Activated CD8-positive, alpha-beta T cell treated with anti-CD3 and anti-CD28 coated beads, Interleukin-2, amount 10 ng/mL, durations not matched to agents 7 days and 5 days (primary cell): ENCODE measurements at places on chromosomes 1 and 21.

GRCh38 chr1:109354929-109355328 lies 42.8 kb downstream of the SORT1 start:
- DNase-seq = no peak

- no peak for DNase-seq
Measured at GRCh38 chr1:187257476-187257875, 428.7 kb downstream of the PLA2G4A start.

- peak; percentile 55 for DNase-seq
Measured at GRCh38 chr21:33434770-33435360, 31.7 kb downstream of the IFNGR2 start.

DNA sequence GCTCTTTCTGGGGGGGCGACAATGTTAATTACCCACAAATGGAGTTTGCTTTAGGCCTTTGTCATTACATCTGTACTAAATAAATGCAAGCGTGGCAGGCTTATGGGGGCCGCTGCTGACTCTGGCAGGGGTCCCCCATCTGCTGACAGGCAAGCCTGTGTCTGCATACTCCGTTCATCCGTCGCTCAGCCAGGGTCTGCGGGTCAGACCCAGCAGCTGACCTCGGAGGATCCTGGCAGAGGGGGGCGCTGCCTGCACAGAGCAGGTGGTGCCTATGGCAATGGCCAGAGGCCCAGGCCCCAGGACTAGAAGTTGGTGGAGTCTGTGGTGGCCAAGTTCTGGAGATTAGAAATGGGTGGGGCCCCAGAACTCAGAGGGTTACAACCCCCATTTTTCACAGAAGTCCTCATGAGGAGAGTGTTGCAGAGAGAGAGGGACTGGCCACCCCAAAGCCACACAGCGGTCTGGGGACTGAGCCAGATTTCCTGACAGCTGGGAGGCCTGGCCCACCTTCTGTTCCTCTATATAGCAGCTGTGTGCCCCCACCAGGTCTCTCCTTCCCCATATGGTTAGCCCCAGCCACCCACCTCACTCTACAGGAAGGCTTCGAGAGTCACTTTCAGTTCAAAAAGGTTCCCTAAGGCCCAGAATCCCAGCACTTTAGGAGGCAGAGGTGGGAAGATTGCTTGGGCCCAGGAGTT lies 31.0 kb downstream of the TTC39A start:
- DNase-seq = no peak

- no peak for DNase-seq
Measured at GRCh38 chr21:16376673-16377072, 646.9 kb downstream of the USP25 start.

DNA sequence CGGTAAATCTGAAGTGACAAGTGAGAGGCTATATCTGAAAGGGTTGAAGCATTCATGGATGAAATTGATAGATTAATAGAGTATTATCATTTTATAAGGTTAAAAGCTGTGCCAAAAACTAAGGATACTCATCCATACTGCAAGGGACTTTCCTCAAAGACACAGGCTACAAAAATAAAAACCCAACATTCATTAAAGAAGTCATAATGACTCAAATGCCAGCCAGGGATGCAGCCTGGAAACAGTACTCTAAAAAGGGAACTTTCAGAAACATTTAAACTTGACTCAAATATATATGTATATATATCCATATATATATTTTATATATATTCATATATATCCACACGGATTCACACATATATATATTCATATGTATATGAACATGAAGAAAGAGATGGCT lies 1.1 kb upstream of the TIAM1 start:
- no peak for DNase-seq

DNA sequence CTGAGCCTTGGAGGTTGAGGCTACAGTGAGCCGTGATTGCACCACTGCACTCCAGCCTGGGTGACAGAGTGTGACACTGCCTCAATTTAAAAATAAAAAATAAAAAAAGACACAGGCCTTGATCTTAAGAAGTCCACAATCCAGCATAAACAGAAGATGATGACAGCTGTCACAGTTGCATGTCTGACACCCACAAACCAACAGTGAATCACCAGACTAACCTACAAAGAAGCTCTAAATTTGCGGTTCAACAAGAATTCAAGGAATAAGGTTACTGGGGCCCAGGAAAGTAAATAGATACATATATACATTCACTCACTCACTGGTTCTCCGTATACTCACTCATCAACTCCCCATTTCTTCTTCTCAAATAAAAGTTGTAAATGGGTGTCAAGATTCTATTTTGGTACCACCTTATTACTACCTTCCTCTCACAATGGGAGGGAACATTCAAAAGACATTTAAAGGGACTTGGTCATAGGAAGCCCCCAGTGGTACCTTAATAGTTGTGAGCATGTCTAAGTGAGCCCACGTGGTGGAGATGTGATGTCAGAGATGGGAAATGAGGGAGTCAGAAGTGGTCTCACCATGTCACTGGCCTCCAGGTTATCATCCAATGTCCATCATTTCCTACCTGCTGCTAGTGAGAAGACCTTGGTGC lies 66.9 kb upstream of the PRDX6 start:
- DNase-seq = no peak

GRCh38 chr1:47763591-47764171 lies 233.5 kb downstream of the TRABD2B start:
- no peak for DNase-seq

DNA sequence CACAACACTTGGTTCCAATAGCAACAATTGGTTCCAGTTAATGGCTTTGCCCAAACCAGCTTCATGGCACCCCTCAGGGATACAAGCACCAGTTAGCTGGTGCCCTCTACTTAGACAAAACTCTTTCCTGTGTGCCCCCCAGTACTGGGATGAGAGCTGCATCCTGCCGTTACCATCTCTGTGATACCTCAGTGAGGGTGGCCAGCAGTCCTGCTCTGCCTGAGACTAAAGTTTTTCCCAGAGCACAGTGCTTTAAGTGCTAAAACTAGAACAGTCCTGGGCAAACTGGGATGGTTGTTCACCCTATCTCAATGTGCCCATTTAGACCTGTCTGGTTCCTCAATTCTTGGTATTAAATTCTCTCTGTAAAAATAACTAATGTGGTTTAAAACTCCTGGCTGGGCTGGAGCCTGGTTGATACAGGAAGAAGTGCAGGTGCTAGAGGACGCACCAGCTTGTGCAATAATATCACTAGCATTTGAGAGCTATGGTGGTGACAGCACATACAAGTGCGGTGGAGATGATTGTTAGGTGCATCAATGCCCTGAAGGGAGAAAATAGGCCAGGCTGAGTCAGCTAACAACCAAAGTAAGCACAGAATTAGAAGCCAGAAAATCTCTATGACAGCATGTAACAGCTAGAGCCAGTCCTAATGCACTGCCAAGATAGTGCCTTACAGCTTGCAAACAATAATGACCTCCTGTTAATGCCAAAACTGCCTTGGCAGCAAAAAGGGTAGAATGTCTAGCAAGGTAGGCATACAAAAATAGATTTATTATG lies 179.8 kb upstream of the GALNT2 start:
- peak; percentile 9 for DNase-seq
